SK-N-DZ (cell line): ENCODE measurements at places on chromosomes 6 and 20.

DNA sequence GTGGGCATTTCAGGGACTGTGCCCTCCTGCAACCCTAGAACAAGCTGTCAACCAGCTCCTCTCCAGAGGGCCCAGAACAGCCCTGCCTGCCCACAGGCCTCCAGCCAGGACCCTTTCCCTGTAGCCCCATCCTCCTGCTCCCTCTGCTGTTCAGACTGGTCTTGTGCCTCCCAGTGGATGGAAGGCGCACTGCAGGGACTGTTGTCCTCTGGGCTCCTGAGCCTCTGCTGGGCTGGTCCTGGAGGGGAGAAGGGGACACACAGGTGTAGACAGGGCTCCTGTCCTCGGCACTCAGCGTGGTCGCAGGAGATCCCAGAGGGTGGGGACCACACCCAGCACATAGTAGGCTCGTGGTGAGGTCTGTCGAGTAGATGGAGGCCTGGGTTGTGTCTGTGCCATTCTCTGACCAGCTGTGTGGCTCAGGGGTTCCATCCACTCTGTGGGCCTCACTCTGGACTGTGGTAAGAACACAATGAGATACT is 11.5 kb downstream of the ITPR3 start:
- DNase-seq = no peak

- DNase-seq = no peak
These were observed 148.5 kb downstream of the MRPL14 start for GRCh38 chr6:43978473-43979346.

- DNase-seq = no peak
These were observed 43.3 kb upstream of the CTAGE9 start for GRCh38 chr6:131754088-131754487.

GRCh38 chr6:75633045-75633444 is 31.4 kb downstream of the SENP6 start:
- no peak for DNase-seq

- no peak for DNase-seq
These were observed 375.1 kb downstream of the BTBD9 start for GRCh38 chr6:38264605-38265004.

- DNase-seq = peak; percentile 54
These were observed at the start of gene C20orf141 for GRCh38 chr20:2814587-2815051. Gene C20orf141, plus strand, starts transcription at chr20:2814987. Its CDS starts 198 bp downstream, at chr20:2815185.

GRCh38 chr20:12575352-12576095 is 433.2 kb upstream of the SPTLC3 start:
- DNase-seq = no peak
